ENCODE measurements at places on chromosomes 7 and 10.
A peak's percentile ranks its signal among the peaks of the same experiment; 100 is the strongest.

DNA sequence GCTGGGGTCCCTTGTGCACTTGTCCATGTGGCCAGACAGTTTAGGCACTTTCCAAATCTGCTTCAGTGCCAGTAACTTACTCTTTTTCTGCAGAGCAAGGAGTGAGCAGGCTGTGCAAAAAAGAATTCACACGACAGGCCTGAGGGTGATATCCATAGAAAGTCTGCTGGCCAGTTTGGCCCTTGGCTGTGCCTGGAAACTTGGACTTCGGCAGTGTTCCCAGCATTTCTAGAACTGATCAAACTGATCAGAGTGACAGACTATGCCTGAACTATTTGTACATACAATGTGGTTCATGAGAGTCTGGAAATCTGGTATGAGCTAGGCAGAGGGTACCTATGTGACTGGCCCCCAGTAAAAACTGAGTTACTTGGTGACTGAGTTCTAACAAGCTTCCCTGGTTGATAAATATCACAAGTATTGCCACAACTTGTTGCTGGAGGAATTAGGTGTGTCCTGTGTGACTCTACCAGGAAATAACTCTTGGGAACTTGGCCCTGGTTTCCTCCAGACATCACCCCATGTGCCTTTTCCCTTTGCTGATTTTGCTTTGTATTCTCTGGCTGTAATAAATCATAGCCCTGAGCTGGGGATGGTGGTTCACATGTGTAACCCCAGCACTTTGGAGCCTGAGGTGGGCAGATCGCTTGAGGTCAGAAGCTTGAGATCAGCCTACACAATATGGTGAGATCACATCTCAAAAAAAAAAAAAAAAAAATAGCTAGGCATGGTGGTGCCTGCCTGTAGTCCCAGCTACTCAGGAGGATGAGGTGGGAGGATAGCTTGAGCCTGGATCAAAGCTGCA is 3.3 kb upstream of the DENND10 start:
- DNase-seq: peak; percentile 43

GRCh38 chr7:41612386-41612785 is 90.5 kb downstream of the INHBA start:
- no peak for DNase-seq

DNA sequence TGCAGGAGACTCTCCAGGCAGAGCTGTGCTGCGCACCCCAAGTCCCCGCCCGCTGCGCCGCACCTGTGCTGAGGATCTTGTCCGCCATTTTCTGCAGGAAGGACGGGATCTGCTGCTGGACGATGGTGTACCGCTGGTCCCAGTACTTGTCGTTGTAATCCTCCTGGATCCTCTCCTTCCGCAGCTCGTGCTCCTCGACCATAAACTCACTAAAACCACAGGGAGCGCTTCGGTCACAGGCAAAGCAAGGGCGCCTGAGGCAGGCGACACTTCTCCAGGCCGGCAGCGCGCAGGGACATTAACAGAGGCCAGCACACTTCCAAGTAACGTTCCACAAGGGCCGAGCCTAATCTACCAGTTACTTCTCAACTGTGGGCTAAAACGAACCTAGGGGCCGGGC is 13.1 kb upstream of the ADAM8 start:
- no peak for DNase-seq

DNA sequence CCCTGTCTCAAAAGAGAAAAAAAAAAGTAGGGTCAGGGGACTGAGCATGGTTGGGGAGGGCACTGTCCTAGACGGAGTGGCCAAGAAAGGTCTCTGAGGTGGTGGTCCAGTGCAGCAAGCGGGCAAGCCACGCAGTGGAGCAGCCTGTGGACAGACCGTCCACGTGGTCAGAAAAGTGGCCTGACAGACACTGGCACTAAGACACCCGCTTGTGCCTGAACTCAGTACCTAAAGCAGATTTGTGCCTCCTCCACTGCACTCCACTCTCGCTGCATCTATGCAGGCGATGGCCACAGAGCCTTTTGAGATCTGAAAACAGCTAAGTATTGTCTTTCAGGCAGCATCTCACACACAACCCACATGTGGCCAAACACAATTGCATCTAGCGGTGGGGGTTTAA is 8.8 kb downstream of the ASB10 start:
- DNase-seq: no peak

- no peak for DNase-seq
Observed at GRCh38 chr10:44571701-44572100, 186.8 kb upstream of the CXCL12 start.

DNA sequence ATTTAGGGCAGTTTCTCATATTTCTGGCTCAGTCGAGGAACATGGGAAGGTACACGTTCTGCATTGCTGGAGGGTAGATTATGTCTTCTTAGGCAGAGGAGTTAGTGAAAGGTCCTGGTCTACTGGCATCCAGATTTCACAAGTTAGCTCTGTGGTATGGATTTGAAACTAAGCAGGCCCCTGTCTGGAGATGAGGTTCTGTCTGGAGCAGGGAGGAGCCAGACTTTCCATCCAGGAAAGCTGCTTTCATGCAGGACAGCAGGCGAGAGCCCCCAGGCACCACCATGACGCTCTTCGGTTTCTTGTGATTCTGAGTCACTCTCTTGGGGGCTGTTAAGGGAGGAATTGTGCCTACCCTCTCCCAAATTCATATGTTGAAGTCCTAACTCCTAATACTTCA is 184.3 kb downstream of the KIAA1217 start:
- DNase-seq: peak; percentile 99

DNA sequence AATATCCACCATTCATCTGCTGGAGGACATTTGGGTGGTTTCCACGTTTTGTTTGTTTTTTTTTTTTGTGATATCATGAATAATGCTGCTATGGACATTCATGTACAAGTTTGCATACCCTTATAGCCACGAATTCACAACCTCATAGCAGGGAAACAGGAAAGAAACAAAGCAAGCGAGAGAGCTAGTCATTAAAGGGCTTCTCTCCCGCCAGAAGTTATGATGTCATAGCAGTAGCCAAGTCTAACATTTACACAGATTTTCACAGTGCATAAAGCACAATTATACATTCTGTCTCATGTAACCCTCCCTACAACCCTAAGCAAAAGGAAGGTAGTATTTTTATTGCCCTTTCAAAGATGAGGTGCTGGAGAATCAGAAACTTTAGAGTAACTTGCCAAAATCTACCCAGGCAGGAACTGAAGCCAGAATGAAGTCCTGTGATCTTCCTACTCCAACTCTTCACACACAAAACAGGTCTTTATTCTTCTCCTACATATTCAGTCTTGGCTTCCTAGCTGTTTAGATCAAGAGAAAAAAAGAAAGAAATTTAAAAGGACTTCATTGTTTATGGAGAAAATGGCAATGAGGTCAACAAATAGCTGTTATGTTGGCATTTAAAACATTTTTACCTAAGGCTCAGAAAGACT is 33.9 kb upstream of the GPAM start:
- DNase-seq: no peak

DNA sequence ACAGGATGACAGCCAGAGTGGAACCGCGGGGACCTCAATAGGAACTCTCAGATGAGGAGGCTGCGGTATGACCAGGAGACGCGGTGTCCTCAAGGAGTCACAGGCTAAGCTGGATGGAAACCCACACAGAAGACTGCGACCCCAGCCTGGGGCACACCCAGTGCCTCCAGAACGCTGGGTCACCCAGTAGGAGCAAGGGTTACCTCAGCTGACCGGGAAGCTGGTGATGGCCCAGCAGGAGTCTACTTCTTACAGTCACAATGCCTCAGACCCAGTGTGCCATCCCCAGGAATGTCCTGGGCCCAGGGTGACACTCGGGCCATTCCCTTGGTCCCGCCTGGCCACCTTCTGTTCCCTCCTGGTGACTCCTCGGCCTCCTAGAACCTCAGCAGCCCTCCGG is 29.9 kb downstream of the CNPY1 start:
- DNase-seq: no peak

DNA sequence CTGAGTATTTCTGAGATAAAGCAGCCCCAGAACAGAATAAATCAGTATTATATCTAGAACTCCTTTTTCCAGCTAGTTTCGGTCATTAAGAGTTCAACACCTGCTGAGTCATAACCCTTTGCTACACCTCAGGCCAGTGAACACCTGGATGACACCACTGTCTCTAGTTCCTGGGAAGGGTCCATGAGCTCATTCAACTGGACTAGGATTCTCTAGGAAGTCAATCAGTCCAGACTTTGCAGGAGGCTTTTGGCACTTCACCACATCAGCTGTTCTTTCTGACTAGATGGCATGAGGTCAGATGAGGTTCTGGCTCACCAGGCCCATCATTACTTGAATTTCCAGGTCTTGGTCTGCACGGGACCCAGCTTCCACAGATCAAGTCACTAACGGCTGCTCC is 11.7 kb downstream of the SLC39A12 start:
- DNase-seq: no peak

DNA sequence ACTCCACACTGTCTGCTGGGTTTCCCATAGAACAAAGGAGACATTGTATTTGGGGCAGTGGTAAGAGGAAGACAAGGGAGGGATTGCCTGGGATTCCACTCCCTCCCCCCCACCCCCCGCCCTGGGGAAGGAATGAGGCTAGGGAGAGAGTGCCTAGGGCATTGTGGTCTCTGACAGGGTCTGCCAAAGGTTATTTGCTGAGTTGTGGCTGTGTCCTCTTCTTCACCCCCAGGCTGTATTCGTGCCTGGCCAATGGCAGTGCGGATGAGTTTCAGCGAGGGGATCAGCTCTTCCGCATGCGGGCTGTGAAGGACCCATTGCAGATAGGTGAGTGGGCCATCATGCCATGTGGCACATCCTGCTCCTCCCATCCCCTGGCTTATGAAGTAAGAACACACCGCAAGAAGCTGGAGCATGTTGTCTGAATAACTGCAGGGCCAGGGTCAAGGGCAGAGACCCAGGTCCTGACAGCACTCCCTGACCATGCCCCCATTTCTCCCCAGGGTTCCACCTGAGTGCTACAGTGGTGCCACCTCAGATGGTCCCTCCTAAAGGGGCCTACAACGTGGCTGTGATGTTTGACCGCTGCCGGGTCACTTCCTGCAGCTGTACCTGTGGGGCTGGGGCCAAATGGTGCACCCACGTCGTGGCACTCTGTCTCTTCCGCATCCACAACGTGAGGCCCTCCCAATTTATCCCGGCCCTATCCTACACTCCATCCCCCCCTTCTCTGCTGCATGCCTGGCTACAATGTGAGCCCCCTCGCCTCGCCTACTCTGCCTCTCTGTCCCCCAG is 3.7 kb downstream of the ZSWIM8 start:
- no peak for DNase-seq

DNA sequence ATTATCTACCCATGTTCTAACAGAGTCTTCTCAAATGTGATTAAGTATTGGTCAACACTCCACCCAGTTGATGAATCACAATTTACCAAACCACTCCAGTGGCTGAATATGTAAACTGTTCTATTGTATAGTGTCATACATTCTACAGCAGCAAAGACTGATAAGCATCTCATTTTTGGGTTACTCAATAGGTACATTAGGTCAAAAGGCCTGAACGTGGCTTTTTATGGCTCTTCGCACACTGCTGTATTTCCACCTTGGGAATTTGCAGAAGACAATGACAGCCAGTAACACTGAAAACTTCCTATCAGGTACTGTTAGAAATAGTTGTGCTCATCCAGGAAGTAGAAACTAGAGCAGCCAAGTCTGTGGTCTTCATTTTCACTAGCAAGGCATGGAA is 166.9 kb downstream of the GLI3 start:
- no peak for DNase-seq

DNA sequence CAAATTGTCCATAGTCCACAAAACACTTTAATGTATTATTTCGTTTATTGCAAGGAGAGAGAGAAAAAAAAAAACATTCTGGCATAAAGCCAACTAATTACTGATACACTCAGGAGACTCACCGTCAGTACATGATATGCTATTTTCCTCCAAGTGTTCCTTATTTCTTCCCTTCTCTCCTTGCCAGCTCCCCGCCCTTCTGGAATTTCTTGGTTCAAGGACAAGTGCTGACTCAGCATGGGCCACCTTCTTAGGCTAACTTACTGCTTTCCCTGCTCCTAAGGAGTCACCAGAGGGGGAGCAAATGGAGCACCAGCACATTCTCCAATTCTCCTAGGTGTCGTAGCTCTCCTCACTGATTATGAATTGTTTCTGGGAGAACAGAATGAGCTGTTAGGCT is 133.8 kb upstream of the HDAC9 start:
- DNase-seq: no peak

DNA sequence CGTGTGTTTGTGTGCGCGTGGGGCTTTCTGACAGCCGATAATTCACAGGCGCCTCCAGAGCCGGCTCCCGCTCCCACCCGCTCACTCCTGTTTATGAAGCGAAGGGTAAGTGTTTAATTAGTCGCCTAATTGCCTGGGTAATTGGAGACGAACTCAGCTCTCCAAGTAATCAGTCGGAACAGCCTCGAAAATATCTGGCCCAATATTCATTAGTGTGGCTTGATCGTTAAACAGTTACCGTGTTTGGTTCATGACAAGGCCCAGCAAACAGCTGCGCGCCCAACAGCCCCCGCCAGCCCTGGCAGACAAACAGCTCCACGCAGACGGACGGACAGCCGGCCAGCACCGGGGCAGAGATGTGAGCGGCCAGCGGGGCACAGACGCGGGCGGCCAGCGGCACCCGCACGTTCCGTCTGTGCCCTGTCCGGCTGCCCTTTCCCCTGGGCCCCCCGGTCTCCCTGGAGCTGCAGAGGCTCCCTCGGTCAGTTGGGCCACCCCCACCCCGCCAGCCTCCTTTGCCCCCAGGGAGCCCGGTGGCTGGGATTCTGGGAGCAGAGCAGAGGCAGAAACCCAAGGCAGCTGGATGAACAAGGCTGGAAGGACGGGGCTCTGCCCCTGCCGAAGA is 98.2 kb downstream of the UNCX start:
- no peak for DNase-seq

GRCh38 chr10:70359017-70359550 is 23.3 kb downstream of the LRRC20 start:
- no peak for DNase-seq

DNA sequence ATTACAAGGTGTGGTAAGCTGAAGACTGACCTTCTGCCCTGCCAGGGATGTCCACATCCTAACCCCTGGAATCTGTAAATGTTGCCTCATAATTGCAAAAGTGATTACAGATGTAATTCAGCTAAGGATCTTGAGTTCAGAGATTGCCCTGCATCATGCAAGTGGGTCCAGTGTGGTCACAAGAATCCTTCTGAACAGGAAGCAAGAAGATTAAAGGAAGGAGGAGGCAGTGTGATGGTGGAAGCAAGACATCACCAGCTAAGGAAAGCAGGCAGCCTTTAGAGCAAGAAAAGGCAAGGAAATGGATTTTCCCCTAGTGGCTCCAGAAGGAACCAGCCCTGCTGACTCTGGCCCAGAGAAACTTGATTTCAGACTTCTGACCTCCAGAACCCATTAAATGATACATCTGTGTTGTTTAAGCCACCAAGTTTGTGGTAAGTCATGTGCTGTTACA is 78.1 kb downstream of the USP6NL start:
- no peak for DNase-seq

GRCh38 chr10:114556236-114557122 is 101.6 kb downstream of the ABLIM1 start:
- DNase-seq: no peak

GRCh38 chr7:81924494-81924893 is 154.6 kb upstream of the HGF start:
- no peak for DNase-seq

- DNase-seq: no peak
Observed at GRCh38 chr7:150564006-150564405, 3.2 kb upstream of the GIMAP4 start.

GRCh38 chr7:115269486-115269885 is 347.6 kb downstream of the MDFIC start:
- DNase-seq: no peak

Data from umbilical cord (tissue), 2 donors.